Right hindlimb (tissue), 1 donor: ENCODE measurements at places on chromosomes 3 and 15.

DNA sequence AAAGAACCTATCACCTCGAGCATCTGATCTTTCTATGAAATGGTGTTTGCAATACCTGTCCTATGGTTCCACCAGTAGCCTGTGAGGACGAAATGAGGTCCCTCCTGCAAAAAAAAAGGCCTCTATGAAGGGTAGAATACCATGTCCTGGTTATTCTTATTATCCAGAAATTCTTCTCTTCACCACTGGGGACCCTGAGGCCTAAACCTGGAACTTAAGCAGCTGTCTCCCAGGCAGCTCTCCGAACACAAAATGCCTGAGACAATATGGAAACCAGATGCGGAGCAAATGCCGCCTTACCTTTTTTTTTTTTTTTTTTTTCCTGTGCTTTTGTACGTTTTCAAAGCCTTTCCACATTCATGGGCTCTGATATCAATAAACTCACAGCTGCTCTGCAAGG lies 62.1 kb upstream of the WNT5A start:
- DNase-seq, result peak; percentile 49

- peak; percentile 56 for DNase-seq
Measured at GRCh38 chr3:186930641-186931531, 560 bp downstream of the ST6GAL1 start.

- no peak for DNase-seq
Measured at GRCh38 chr15:43487271-43487895, 5.6 kb downstream of the TP53BP1 start.

GRCh38 chr3:125594581-125595011 lies 701 bp downstream of the OSBPL11 start:
- DNase-seq, result peak; percentile 38

GRCh38 chr15:43256341-43256740 lies 10.4 kb downstream of the TGM5 start:
- DNase-seq, result no peak

DNA sequence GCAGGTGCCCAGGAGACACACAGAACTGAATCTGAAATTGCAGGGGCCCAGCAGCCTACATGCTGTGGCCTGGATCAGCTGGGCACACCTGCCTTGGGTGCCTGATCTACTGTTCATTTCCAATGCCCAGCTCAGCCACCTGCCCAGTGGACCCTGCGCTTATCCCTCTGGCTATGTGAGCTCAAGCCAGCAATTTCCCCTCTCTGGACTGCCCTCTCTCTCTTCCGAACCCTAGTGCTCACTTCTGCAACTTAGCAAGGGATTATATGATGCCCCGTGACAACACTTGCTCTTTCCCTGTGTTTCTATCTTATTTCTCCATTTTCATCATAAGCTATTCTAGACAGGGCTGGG lies 276.0 kb downstream of the UACA start:
- no peak for DNase-seq

- no peak for DNase-seq
Measured at GRCh38 chr15:60128710-60129109, 124.6 kb downstream of the FOXB1 start.

DNA sequence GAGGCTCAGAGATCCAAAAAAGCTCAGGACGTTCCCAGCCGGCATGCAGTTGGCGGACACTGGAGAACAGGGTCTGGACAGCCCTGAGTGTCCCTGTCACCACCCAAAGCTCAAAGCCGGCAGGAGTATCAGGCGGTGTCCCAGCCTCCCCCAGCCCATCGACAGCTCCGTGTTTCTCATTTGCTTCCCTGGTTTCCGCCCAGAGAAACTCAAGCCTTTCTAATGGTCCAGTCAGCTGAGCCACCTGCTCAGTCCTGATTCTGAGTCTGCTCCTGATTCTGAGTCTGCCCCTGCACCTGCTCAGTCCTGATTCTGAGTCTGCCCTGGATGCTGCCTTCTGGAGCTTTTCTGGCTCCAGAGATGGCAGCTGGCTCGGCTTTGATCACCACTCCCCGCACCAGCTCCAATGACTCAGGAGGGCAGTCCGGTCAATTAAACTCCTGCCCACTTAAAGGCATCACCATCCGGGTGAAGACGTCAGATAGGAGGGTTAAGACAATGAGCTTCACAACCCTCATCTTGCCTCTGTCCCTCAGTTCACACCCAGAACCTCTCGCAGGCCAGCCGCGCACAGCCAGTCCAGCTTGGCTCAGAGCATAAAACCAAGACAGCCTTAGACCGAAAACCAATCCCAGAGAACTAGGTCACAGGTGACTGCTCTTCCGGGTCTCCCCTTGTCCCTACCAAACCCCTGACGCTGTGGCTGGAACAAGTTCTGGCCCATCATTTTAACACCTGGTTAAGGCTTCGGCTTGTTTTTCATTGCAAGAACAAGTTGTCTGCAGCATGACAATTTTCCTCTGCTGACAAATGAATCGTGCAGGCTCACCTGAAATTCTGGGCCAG lies 6.8 kb downstream of the PCSK6 start:
- DNase-seq, result no peak

GRCh38 chr3:58433400-58434167 lies at the start of gene PDHB:
Gene PDHB (minus strand): TSS chr3:58433832. CDS start chr3:58433809, 23 bp downstream.
- peak; percentile 96 for DNase-seq

- DNase-seq, result no peak
Measured at GRCh38 chr15:32700501-32701150, 17.2 kb upstream of the GREM1 start.

DNA sequence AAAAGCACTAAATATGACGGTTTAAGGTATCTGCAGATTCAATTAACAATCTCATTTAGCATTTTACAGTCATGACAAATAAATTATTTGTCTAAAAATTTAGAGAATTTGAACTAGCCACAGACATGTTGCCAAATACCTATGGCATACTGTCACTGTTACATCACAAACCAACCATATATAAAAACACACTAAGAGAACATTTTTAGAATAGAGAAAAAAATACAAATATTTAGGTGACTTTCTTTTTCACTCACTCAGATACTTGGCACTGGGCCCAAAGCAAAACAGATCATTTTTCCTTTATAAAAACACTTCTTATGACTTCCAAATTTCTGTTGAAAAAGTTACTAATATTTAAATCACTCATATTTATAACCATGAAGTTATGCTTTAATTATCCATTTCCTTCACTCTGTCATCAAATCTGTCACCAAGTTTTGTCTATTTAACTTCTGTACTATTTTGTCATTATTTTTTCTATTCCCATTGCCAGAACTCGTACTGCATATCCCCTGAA lies 644.7 kb downstream of the OTOL1 start:
- no peak for DNase-seq

DNA sequence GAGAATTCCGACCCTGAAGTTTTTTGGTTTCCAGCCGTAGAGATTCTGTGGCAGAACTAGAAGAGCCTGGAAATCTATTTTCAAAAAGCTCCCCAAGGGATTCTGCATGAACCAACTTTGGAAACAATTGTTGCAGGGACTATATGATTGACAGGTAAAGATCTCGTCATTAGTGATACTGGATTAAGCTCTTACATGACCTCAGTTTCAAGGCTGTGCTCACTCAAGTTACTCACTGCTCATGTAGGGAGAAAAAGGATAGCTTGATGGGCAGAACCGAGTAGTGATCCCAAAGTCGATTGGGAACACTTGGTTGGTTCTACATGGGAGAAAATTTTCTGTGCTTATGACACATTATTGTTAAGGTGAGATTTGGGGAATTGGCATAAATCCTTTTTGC lies 142.3 kb upstream of the RASGRP1 start:
- no peak for DNase-seq

- peak; percentile 27 for DNase-seq
Measured at GRCh38 chr3:65402597-65402996, 636.1 kb downstream of the MAGI1 start.

DNA sequence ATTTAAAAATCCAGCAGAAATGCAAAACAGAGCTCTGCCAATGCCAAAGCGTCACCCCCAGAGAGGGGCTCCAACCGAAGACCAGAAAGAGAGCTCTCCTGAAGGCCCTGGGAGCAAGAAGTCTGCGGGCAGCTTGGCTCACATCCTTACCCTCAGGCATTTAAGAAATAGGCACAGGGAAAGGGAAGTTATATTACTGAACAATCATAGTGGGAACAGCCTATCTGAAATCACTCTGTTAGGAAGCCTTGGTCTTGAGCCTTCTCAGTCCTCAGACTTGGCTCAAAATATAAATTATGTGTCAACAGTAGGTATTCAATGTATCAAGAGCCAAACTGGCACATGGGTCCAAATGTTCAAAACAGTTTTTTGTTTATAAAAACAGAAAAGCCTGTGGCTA lies 10.3 kb upstream of the PPARG start:
- DNase-seq, result no peak

DNA sequence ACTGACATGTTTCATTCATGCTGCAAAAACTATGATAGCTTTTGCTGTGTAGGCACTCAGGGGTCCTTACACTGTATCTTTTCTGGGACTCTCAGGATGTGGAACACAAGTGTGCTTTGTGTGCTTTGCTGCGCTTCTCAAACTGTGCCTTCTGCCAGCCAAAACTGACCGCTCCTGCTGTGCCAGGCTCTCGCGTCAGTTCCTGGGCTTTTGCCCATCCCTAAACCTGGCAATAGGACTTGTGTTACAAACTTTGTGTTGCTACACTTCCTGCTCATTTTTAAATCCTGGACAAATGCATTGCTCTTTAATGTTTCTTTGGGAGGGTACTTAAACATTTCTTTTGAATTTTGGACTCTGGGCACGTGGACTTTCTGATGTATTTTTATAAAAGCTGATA lies 60.3 kb downstream of the DIPK2A start:
- peak; percentile 75 for DNase-seq

DNA sequence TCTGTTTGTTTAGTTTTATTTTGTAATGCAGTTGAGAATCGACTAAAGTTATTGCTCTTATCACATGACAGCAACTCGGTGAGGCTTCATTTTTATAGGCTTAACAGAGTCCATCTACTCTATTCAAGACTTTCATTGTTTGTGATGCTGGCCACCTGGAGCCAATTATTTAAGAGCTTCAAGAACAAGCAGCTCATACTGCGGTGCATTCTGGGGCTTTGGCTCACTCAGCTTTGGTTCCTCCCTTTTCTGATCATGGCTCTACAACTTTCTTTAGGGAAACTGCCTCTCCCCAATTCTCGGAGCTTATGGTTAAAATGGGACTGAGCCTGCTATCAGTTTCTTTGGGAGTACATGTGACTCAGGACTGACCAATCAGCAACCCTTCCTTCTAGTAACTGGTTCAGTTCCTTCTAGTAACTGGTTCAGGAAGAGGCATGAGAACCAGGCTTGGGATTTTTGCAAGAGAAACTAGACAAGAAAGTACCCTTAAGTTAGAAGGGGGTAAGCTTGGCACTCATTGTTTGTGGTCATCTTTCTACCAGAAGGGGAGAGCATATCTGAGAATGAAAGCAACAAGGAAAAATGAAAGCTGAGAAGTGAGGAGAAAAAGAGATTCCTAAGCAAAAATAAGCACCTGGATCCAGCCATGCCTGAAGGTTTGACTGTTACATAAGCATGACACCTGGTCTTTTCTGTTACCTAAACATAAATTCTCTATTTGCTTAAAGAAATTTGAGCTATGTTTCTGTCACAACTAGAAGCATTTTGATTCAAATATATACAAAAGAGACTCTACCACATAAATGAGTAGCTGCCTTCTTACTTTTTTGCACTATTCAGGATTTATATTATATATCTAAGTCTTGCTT lies 24.1 kb upstream of the ARHGEF3 start:
- DNase-seq, result no peak

DNA sequence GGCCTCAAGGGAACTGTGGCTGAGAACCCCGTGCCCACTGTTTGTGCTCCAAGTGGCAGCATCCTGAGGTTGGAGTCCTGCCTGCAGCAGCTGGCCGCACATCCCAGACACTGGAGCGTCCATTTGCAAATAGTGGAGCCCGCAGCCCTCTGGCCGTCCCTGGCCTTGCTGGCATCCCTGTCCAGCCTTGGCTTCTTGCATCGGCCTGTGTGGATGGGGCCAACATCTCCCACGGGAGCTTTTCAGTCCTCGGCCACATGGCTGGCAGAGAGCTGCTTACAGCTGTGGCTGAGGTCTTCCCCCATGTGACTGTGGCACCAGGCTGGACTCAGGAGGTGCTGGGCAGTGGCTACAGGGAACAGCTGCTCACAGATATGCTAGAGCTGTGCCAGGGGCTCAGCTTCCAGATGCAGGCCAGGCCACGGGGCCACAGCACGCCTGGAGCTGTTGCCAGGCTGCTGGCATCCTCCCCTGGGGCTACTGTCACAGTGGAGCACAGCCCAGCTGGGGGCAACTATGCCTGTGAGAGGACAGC lies 71.2 kb downstream of the FAM43A start:
- peak; percentile 67 for DNase-seq

DNA sequence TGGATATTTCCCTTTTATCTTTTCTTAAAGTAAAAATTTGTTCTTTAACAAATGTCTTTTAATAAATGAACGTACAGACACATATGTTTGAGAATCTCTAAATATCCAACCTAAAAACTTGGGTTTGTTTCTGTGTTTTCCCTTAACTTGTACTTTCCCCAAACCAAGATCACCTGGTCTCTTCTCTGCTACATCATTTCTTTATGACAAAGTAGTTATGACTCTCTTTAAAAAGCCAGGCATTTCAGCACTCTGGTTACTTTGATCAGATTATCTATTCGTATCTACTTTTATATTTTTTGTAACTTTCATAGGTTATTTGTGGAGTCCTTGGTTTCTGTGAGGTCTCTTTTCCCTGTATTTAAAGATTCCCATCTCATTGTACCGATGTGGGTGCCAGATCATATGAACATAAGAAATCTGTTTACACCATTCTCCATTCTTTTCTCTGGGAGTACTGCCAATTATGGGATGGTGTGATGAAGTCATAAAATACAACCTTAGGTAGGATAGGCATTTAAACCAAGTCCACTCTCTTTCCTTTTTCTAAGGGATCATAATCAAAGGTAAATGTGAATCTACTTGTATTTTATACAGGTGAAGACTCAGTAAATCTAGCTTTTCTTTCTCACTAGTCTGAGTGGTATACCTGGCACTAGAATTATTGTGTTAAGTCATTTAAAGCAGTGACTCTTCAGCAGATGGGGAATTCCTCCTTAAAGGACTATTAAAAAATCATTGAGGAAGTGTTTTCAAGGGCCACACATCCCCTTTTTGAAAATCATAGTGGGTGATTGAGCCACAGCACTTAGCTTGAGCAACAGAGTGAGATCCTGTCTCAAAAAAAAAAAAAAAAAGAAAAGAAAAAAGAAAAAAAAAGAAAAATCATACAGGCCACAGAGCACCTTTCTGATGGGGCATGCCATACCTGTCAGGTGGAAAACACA lies 12.4 kb upstream of the NFKBIZ start:
- no peak for DNase-seq

DNA sequence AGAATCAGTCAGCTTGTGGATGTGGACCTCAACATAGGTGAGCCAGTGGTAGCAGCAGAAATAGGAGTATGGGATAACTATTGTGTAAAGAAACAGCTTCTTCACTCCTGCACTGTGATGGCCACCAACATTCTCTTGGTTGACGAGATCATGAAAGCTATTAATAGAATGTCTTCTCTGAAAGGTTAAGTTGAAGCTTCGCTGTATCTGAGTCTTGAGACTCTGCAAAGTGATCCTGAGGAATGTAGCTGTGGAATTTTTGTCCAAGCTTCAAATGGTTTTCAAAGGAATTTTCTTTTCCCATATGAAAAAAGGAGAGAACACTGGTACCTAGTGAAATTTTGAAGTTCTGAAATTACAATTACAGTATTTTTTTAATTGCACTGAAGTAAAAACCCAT lies 146.3 kb downstream of the GMNC start:
- DNase-seq, result no peak

- no peak for DNase-seq
Measured at GRCh38 chr3:97827741-97828471, 6.1 kb downstream of the CRYBG3 start.

GRCh38 chr3:122560680-122561079 lies 3.4 kb downstream of the PARP9 start:
- peak; percentile 31 for DNase-seq

GRCh38 chr3:115859002-115859807 lies 235.9 kb downstream of the GAP43 start:
- no peak for DNase-seq

- DNase-seq, result peak; percentile 94
Measured at GRCh38 chr3:8443829-8444791, 57.5 kb upstream of the LMCD1 start.
